ENCODE measurements at places on chromosomes 7 and 10.
A peak's percentile ranks its signal among the peaks of the same experiment; 100 is the strongest.

DNA sequence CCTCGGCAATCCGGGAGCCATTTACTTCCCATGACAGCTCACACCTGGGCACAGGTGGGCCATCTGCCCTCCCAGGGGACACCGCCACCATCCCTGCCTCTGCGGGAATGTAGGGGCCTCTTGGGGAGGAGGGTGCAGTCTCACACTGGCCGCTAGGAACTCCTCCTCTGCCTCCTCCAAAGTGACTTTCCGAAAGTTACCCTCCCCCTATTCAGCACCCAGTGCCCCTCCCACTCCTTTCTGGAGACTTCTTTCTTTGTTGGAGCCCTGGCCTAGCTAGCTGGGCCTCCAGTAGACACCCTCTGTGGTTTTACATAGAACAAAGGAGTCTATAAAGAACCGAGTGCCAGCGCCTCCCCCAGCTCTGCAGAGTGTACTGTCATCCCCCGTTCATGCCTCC lies 45.8 kb upstream of the MNX1 start:
- DNase-seq, result no peak

DNA sequence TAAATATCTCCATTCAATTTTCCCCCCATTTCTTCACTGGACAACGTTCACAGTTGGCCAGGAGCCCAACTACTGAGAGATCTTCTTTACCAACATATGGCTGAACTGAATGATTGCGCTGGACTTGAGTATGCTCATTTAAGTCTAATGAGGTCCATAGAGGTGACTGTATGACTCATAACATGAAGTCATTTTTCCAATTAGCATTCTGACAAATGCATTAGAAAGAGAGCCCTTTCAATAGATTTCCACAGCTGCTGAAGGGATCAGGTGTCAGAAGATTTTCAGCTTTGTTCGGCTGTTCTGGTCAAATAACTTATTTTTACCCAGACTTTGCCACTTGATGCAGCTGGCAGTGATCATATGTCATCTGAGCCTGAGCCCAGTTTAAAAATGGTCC lies 438.0 kb downstream of the ETV1 start:
- DNase-seq, result no peak

DNA sequence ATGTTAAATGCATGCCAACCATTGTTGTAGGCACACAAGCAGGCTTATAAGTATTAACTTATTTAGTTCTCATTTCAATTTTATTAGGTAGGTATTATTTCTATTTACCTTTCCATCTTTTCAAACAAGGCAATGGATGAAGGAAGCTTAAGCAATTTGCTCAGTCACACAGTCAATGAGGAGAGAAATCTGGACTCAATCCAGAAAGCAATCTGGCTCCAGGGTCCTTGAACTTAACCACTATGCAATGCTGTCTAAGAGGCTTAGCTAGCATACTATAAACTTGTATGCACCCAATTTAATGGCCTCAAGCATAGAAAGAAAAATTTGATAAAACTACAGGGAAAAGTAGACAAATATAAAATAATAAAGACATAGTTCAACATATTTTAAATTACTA lies 88.6 kb downstream of the VWDE start:
- no peak for DNase-seq

DNA sequence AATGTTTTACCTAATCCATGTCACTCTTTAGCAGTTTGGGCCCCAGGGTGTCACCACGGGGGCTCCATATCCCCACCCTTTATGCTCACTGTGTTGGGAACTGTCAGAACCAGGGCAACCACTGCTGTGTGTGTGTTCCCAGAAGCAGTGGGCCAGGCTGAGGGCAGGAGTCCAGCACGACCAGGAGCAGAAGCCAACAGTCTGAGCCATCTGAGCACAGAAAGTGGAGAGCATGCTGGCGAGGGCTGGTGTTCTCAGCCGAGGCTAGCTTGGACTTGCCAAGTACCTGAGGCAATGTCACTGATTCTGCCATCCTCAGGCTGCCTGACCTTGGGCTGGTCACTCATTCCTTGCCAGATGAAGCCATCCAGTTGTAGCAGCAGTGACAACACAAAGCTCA lies 285.0 kb downstream of the BMPER start:
- no peak for DNase-seq

DNA sequence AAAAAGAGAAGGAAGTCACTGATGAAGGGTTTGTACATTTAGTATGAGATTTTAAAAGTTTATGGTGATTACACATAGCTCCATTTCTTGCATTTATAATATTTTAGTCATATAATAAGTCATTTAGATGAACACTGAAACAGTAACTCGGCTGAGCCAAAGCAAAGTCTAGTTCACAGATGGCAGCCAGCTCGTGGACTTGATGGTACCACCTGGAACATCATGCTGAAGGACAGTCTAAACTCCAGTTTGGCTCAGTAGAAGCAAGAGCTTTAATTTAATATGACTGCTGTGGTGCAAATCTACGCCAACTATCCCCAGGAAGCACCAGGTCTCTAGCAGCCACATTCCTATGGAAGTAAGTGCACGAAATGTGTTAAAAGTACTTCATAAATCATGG lies 16.4 kb downstream of the SRI start:
- no peak for DNase-seq

DNA sequence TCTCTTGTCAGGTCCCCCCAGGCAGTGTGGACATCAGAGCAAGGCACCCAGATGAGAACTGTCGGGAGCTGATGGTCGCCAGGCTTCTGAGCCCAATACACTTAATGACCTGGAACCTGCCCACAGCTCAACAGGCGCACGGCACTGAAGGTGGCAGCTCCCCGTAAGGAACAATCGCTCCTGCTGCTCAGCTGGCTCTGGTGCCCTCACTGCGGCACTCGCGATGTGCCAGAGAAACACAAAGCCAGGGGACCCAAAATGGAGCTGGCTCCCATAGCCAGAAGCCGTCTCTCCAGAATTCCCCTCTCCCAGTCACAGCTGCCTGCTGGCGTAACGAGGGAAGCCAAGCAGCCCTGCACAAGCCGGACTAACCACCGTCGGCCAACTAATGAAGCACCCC lies 6.3 kb downstream of the CALN1 start:
- no peak for DNase-seq

GRCh38 chr7:55023841-55024505 lies 5.2 kb downstream of the EGFR start:
- no peak for DNase-seq

GRCh38 chr10:5534880-5535856 lies 10.4 kb downstream of the CALML3 start:
- peak; percentile 87 for DNase-seq

GRCh38 chr7:86504229-86504628 lies 139.5 kb upstream of the GRM3 start:
- DNase-seq, result no peak

GRCh38 chr10:101816376-101816775 lies 1.9 kb downstream of the OGA start:
- no peak for DNase-seq

DNA sequence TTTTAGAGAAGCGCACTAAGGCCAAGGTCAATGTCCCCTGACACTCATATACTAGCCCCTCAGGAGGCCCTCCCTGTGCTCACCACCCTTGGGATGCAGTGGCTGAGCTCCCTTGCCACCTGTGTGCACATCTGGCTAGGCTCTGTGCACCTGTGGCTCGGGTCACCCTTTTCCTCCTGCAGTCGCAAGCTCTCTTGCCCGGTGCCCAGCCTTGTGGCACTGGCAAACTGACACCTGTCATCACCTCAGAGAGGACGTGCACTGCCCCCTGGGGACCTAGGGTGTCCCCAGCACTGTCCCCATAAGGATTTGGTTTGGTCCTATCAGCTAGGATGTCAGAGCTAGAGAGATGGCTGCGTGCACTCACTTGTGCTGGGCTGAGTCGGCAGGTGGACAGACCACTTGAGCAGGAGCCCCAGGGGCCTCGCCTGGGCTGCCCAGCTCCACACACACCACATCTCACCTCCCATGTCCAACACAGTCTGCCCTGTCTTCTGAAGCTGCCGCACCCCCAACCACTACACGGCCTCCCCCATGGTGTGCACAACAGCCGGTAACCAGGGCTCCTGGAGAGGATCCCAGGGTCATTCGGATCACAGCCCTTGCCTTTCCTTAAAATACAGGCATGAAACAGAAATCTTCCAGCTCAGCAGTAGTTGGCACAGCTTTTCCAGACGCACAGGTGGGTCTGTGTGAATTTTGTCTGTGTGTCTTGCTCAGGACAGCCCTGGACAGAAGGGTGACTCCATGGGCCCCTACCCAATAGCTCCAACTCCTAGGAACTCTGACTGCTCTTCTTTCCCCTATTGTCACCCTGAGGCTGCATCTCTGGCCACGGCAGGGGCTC lies 111.0 kb downstream of the GRID1 start:
- no peak for DNase-seq

- no peak for DNase-seq
These were observed 81.2 kb downstream of the CTBP2 start for GRCh38 chr10:125079091-125079600.

GRCh38 chr7:106723398-106723797 lies 62.4 kb upstream of the CCDC71L start:
- DNase-seq, result no peak

GRCh38 chr7:128264477-128264876 lies 23.4 kb downstream of the LEP start:
- no peak for DNase-seq

DNA sequence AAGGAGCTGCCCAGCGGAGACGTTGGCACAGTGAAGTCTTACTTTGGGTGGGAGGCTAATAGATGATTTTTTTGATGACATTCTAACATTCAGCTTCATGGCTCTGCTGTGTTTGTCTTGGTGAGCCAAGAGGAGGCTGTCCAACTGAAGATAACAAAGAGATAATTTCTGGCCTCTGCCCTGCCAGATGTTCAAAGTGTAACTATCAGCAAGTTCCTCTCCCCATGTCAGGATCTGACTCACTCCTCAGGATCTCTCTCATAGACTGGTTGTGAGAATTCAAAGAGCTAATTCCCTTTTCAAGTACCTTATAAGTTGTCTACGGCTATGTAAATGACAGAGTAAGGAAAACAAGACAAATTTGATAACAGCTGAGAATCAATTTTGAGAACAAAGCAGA lies 1340.9 kb downstream of the XPNPEP1 start:
- DNase-seq, result no peak

- no peak for DNase-seq
These were observed 62.6 kb downstream of the CACNB2 start for GRCh38 chr10:18202680-18203460.

- DNase-seq, result no peak
These were observed 510 bp downstream of the ZSWIM8 start for GRCh38 chr10:73785721-73786511.

GRCh38 chr10:33772370-33773252 lies 438.1 kb upstream of the NRP1 start:
- no peak for DNase-seq

GRCh38 chr7:99109108-99110051 lies 34.5 kb downstream of the SMURF1 start:
- DNase-seq, result peak; percentile 75

GRCh38 chr10:70908406-70909296 lies 20.3 kb upstream of the PCBD1 start:
- no peak for DNase-seq

GRCh38 chr10:42975558-42976340 lies 101.1 kb upstream of the RET start:
- peak; percentile 42 for DNase-seq

GRCh38 chr10:79089632-79090031 lies 20.9 kb downstream of the ZMIZ1 start:
- DNase-seq, result no peak

GRCh38 chr10:60130130-60130579 lies 223.8 kb upstream of the CCDC6 start:
- no peak for DNase-seq

DNA sequence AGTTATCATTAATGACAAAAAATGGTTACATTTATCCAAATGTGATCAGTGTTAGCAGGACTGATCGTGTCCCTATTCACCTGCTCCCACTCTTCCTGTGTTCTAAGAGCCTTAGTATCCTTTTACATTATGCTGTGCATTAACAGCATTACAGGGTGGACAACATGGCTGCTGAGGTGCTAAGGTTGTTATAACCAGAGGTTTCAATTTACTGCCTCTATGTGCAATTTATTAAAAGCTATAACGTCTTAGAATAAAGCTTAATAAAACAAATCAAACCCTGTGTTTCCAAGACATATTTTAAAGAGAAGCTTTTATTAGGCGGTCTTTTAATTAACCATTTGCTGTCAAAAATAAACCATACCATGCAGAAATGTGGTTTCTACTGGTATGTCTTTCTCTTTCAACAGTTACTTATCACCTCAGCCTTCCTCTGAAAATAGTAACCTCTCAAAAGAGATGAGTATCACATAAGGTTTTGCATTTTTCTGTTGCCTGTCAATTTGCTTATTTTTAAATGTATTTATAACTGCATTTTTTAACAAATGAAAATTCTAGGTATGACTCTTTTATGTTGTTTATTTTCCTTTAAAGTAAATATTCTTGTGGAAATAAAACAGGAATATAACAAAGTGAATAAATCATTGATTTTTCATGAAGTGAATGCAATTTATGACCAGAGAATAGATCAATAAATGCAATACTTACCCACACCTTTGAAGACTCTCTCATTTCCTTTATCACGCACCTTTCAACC lies 849.8 kb upstream of the SORCS1 start:
- DNase-seq, result no peak

GRCh38 chr10:29596356-29596755 lies 38.4 kb downstream of the SVIL start:
- DNase-seq, result no peak

DNA sequence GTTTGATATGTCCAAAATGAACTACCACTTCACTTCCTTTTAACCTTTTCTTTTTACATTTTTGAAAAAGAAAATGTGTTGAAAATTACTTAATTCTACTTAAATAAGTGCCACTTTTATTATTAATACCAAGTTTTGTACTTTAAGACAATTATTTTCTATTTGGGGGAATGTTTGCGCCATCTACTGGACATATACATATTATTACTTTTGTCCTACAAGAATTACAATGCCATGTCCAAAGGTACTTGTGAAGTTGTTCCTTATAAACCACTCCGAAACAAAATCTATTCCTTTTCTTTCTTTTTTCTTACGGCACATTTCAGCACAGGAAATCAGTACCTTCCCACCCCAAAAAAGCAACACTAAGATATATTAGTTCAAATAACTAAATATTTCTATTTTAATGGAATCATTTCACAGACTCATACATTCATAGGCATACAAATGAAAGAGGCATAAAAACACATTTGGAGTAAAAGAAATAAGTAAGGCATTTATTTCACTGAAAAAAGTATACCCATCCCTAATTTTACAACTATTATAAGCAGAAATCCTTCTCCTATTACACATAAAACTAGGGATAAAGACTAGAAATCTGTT lies 169.9 kb downstream of the RNF133 start:
- no peak for DNase-seq

DNA sequence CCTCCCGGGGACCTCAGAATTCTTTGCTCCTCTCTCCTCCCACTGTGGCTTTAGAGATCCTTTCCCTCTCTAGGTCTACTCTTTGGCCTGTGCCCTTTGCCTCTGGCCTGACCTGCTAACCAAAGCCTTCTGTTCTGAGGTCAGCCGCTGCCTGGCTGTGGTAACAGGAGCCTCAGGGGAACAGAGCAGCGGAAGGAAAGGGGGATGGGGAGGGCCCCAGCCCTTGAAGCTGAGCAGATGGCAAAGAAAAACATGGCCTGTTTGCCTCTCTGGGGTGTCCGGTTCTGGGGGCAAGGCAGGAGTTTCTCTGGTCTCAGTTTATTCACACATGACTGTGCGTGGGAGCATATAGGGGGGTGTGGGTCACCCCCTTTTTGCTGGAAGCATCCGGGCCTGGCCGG lies 28.2 kb downstream of the COL26A1 start:
- peak; percentile 77 for DNase-seq

All from GF-D8 (cell line).